ENCODE measurements at places on chromosomes 4 and X.

GRCh38 chr4:155646001-155646400 is 20.6 kb upstream of the GUCY1A1 start:
- no peak for DNase-seq

DNA sequence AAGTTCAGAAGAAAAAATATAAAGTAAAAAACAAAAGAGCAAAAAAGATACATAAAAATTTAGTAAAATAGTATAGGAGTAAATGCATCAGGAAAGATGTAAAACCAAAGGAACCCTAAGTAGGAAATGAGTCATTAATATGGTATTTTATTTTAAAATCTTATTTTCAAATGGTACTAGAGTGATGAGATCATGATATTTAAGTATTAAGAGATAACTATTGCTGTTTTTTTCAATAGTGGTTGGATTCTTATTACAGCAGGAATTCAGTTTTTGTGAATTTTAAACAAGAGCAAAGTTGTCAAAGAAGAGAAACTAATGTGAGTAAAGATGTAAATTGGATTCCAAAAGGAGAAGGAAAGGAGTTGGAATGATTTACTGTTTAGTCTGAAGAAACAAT is 20.0 kb downstream of the EMCN start:
- DNase-seq: no peak

DNA sequence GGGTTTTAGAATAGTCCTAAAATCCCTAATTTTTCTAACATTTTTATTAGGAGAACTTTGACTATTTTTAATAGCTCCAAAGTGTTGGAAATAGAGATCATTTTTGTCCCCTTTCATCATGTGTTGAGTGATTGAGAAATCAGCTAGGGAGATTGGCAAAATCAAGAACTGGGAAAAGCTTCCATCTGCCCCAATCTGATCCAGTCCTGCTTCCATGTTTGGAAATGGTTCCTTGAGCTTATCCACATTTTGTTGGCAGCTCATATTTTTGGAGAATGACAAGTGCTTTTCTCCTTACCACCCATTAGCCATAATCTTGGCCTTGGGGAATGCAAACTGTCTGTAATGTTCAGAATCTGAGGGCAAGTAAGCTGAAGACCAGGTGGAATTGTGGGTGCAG is 73.9 kb downstream of the SYNPO2 start:
- DNase-seq: no peak

GRCh38 chr4:155624478-155624877 is 42.2 kb upstream of the GUCY1A1 start:
- DNase-seq: no peak

Data from activated CD8-positive, alpha-beta memory T cell treated with anti-CD3 and anti-CD28 coated beads for 4 hours (primary cell).